Occipital lobe (tissue), 3 donors: ENCODE measurements at places on chromosomes 3 and 15.

DNA sequence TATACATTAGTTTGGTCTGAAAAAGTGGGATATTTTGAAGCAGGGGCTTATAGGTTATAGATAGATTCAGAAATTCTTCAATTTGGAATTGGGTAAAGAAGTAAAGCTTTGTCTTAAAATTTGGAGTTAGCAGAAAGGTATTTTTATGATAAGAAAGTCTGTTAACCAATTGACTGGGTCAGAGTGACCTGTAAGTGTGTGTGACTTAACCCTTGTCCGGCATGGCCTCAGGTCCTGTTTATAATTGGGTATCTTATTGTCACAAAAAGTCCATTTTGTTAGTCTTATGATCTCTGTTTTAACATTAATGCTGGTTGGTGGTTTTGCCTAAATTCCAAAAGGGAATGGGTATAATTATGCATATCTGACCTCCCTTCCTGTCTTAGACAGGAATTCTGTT lies 444.2 kb upstream of the NAALADL2 start:
- DNase-seq, result no peak

DNA sequence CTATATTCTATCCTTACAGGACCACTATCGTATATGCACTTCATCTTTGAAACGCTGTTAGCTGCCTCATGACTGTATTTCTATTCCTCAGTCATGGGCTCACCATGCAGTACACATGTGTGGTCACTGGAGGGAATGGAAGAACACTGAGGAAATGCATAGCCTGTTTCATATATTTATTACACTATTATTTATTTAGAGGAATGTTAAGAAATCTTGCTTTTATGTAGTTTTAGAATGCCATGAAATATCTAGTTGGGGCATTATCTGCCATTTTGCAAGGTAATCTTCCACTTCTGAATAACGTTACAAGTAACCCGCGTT lies 155.7 kb downstream of the IGF1R start:
- DNase-seq, result no peak

GRCh38 chr3:188890572-188891270 lies 281.1 kb upstream of the TPRG1 start:
- no peak for DNase-seq

- DNase-seq, result no peak
Measured at GRCh38 chr15:93861413-93861812, 369.9 kb upstream of the MCTP2 start.

DNA sequence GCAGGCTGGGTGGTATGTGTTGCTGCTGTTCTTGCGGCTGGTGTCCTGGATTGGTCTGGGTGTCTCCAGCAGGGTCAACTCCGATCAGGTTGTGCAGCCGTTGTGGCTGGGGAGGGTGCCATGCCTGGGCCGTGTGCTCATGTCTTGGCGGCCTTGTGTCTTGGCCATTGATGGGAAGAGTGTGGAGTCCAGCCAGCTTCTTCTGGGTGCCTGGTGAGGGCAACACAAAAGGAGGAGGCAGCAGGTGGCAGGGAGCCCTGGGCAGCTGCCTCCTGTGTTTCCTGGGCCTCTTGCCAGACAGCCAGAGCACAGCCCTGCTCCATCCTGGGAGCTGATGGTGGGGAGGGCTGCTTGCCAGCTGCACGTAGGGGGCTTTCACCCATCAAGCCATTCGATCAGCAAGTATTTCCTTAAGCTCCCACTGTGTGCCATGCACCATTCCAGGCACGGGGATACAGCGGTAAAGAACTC lies 4.3 kb downstream of the CHAC1 start:
- no peak for DNase-seq

GRCh38 chr15:66029650-66030049 lies 160.4 kb downstream of the RAB11A start:
- DNase-seq, result no peak
